Stimulated activated CD4-positive, alpha-beta T cell treated with anti-CD3 and anti-CD28 coated beads, TNF-alpha, amount 100 ng/mL, for 48 hours (primary cell): ENCODE measurements at places on chromosomes 2 and 18.

DNA sequence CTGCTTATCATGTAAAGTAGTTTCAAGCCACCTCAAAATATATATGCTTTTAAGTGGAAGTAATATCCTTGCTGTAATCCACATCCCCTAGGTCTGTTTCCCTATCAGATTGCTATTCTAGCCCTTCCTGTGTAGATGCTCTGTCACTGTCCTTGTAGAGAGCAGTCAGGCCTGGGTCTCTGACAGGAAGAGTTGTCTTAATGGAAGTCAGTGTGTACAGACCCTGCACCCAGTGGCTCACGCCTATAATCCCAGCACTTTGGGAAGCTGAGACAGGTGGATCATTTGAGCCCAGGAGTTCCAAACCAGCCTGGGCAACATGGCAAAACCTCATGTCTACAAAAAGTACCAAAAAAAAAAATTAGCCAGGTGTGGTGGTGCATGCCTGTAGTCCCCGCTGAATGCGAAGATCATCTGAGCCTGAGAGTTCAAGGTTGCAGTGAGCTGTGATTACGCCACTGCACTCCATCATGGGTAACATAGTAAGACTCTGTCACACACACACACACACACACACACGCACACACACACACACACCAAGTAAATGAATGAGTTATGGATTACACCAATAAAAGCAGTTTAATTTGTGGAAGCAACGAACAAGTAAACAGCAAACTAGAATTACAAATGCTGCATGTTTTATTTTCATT is 70.2 kb upstream of the DSC1 start:
- DNase-seq: no peak

- DNase-seq: no peak
Observed at GRCh38 chr2:112621790-112622527, 23.8 kb upstream of the SLC20A1 start.

DNA sequence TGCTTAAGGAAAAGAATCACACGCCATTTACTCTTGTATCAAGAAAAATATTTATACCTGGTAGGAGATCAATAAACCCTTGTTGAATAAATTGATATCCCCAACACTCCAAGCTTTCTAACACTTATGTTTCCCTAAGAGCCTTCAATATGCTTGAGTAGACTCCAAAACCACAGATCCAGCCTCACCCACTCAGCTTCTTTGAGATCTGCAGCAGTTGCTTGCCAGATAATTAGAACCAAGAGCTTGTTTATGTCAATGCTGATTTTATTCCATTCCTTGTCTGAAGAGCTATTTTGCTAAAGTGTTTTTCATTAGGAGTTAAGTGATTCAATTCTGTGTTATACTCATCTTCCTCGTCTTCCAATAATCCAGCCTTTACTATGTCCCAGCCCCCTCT is 26.3 kb upstream of the CRIM1 start:
- DNase-seq: no peak

DNA sequence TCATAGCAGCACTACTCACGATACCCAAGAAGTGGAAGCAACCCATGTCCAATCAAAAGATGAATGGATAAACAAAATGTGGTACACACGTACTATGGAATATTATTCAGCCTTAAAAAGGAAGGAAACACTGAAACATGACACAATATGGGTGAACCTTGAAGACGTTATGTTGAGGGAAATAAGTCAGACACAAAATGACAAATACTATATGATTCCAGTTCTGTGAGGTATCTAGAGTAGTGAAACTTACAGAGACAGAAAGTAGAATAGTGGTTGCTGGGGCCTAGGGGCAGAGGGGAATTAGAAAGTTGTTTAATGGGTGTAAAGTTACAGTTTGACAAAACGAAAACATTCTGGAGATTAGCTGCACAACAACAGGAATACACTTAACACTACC is 24.7 kb downstream of the TLK1 start:
- DNase-seq: no peak

- DNase-seq: no peak
Observed at GRCh38 chr2:182952741-182953450, 85.4 kb downstream of the NCKAP1 start.

DNA sequence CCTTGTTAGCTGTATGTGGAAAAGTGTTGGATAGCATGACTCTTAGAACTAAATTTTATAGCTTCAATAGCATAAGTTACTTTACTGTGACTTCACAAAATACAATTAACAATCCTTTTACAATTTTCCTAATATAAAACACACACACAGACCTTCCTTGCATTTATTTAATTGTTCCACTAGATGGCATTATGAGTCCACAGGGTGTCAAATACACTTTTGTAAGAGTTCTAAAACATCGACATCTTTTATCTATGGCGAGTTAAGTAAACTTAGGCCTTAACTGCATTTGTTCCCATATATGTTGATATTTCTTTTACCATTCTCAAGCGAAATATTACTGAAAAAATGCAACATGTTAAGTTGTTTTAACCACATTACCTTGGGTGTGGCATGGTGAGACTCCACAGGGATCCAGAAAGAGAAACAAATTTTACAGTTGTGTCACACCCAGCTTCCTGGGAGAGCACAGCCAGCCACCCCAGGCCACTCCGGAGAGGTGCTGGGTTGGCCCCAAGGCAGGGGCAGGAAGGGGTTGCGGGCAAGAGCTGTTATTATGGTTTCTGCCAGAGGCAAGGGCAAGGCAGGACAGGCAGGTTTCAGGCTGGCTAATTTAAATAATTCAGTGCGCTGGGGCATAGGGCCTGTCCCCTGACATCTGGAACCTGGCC is 312.4 kb upstream of the MC4R start:
- DNase-seq: no peak

GRCh38 chr2:213101692-213102460 is 49.5 kb downstream of the IKZF2 start:
- DNase-seq: no peak

DNA sequence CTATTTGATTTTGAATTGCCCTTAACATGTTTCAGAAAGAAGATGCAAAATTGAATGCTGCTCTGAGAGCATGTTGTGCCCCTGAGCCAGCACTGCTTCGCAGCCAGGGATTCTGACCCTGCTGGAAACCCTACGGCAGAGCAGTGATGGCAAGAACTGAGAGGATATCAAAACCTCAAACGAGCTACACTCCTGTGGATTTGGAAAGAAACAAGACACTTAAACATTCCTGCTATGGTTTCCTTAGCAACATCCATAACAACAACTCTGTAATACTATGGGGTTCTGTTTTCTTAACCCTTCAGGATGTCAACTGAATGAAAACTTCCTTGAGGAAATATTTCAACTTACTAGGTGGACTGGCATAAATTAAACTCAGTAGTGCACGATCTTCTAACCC is 649.1 kb downstream of the NYAP2 start:
- no peak for DNase-seq

GRCh38 chr2:10486091-10486490 is 38.0 kb upstream of the ODC1 start:
- DNase-seq: no peak

GRCh38 chr2:160068906-160069305 is 6.5 kb upstream of the PLA2R1 start:
- DNase-seq: no peak

GRCh38 chr18:79640064-79640672 is 39.4 kb upstream of the CTDP1 start:
- DNase-seq: no peak

- no peak for DNase-seq
Observed at GRCh38 chr18:9217743-9218451, 81.3 kb downstream of the ANKRD12 start.

DNA sequence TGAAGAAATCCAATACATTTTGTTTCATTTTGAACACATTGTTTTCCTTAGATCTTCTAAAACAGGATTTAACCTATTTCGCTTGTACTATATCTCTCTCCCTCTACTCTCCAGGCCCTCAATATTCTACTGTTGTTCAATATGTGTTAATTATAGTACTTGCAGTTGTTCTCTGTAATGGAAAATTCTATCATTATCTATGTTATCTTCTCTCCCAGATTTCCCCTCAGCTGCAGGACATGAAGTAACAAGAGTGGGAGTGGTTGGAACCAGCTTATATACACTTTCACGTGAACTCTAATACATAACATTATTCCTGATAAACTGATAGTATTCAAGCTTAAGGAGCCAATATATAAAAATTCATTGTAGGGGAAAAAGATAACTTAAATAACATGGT is 7.0 kb upstream of the STRN start:
- DNase-seq: no peak

- no peak for DNase-seq
Observed at GRCh38 chr2:208175840-208176153, 12.4 kb upstream of the CRYGA start.
